Activated T-helper 1 cell treated with anti-CD3 and anti-CD28 coated beads, Interleukin-12 subunit alpha, Interleukin-12 subunit beta, Interleukin-2, Interleukin-4 antibody, amounts not matched to agents 30 ng/mL and 10 ng/mL and 1 ng/mL, durations not matched to agents 14 hours and 24 hours and 36 hours (primary cell): ENCODE measurements at places on chromosomes 2 and 18. TPM values are rescaled to one million over a fixed set of nuclear protein-coding genes. Genes with fewer than 3 reads are reported as not detected.

GRCh38 chr2:71609958-71610357 is 156.6 kb downstream of the DYSF start:
- DNase-seq: no peak
- H3K36me3 ChIP-seq: no peaks in the 10 kb centered on the region
- H3K27me3 ChIP-seq: no peaks in the 10 kb centered on the region
- H3K4me3 ChIP-seq: no peak overlapping the region
- H3K4me1 ChIP-seq: peaks cover 4% of the 10 kb centered on the region

DNA sequence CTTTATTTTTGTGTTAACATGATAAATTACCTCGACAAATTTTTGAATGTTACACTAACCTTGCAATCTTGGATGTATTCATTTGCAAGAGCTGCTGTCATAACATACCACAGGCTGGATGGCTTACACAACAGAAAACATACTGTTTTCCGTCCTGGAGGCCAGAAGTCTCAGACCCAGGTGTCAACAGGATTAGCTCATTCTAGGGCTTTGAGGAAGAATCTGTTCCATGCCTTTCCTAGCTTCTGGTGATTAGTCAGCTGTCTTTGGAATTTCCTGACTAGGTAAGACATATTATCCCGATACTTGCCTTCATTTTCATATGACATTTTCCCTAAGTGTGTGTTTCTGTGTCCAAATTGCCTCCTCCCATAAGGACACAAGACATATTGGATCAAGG is 188.6 kb upstream of the CDH19 start:
- H3K36me3 ChIP-seq: no peaks in the 10 kb centered on the region
- DNase-seq: no peak
- H3K4me1 ChIP-seq: no peaks in the 10 kb centered on the region
- no peak overlapping the region for H3K4me3 ChIP-seq
- no peaks in the 10 kb centered on the region for H3K27me3 ChIP-seq

GRCh38 chr18:68387246-68387645 is 327.7 kb downstream of the TMX3 start:
- no peak for DNase-seq
- no peak overlapping the region for H3K27ac ChIP-seq
- H3K27me3 ChIP-seq: no peaks in the 10 kb centered on the region
- H3K4me3 ChIP-seq: no peak overlapping the region
- H3K36me3 ChIP-seq: no peaks in the 10 kb centered on the region
- no peaks in the 10 kb centered on the region for H3K4me1 ChIP-seq

- H3K27ac ChIP-seq: peak overlapping the region; percentile 87
- H3K4me3 ChIP-seq: peak overlapping the region; percentile 73
- H3K36me3 ChIP-seq: peaks cover 55% of the 10 kb centered on the region
- DNase-seq: no peak
- H3K4me1 ChIP-seq: peaks cover 80% of the 10 kb centered on the region
Observed at GRCh38 chr2:230721712-230722111, 9.1 kb downstream of the CAB39 start.

DNA sequence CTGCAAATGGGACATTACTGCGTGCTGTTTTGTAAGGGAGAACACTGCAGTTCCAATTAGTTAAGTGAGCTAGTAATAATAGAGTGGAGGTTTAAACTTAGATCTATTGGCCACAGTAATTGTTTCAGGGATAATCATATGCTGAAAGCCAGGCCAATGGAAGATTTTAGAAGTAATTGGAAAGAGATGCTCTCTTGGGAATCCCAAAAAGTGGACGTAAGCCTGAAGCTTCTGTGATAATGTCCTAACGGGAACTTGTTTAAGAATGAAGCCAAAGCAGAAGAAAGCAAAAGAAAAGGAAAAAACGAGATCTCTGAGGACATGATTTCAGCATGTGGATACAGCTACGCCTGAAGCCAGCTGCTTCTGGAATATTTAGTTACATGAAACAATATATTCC is 594.6 kb downstream of the SLC4A3 start:
- no peaks in the 10 kb centered on the region for H3K4me1 ChIP-seq
- no peak for DNase-seq
- no peaks in the 10 kb centered on the region for H3K36me3 ChIP-seq
- no peak overlapping the region for H3K27ac ChIP-seq
- no peaks in the 10 kb centered on the region for H3K27me3 ChIP-seq

GRCh38 chr2:227772197-227772661 is 26.5 kb downstream of the SCYGR8 start:
- no peaks in the 10 kb centered on the region for H3K4me1 ChIP-seq
- H3K4me3 ChIP-seq: no peak overlapping the region
- no peak for DNase-seq
- H3K36me3 ChIP-seq: no peaks in the 10 kb centered on the region
- H3K27ac ChIP-seq: no peak overlapping the region

DNA sequence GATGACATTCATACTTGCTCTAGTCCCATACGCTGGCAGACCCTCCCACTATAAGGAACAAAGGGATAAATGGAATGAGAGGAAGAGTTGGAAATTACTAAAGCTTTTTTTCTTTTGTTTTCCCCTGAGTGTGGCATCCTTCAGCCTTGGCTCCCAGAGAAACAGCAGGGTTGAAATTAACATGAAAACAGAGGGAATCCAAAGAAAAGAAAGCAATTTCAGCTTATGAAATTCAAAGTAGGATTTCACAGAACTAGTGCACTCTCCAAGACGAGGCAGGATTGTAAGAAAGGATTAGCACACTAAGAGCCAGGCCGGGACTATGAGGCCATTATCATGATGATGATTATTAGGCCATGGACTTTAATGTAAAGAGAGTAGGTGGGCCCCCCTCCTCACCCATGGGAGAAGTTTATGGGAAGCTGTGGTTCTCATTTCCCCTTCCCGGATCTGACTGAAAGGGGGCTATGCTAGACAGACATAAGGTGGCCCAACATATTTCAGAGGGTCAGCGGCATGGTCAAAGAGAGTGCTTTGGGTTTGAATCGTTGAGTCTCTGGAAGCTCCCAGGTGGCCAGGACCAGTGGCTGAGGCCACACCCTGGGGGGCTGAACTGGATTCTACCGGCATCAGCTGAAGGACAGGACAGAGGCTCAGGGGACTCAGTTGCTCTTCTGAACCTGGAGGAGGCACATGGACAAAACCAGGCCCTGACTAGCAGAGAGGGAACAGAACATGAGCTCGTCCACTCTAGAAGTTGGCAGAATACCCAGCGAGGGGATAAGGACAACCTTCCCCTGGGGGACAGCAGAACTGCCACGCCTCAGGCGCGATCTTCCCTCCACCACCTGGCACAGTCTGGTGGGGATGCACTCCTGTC is 100.1 kb upstream of the ARL4C start:
- H3K4me3 ChIP-seq: no peak overlapping the region
- H3K27me3 ChIP-seq: peaks cover 3% of the 10 kb centered on the region
- no peaks in the 10 kb centered on the region for H3K4me1 ChIP-seq
- DNase-seq: no peak
- H3K27ac ChIP-seq: no peak overlapping the region
- no peaks in the 10 kb centered on the region for H3K36me3 ChIP-seq

- peaks cover 7% of the 10 kb centered on the region for H3K27me3 ChIP-seq
- H3K4me3 ChIP-seq: no peak overlapping the region
- H3K4me1 ChIP-seq: peaks cover 13% of the 10 kb centered on the region
- no peak for DNase-seq
- no peaks in the 10 kb centered on the region for H3K36me3 ChIP-seq
Observed at GRCh38 chr18:57915865-57916582, 112.9 kb upstream of the ATP8B1 start.

GRCh38 chr18:64097497-64097896 is 51.4 kb downstream of the LINC00305 start:
- no peaks in the 10 kb centered on the region for H3K27me3 ChIP-seq
- H3K4me1 ChIP-seq: no peaks in the 10 kb centered on the region
- H3K36me3 ChIP-seq: no peaks in the 10 kb centered on the region
- no peak overlapping the region for H3K4me3 ChIP-seq
- no peak overlapping the region for H3K27ac ChIP-seq

DNA sequence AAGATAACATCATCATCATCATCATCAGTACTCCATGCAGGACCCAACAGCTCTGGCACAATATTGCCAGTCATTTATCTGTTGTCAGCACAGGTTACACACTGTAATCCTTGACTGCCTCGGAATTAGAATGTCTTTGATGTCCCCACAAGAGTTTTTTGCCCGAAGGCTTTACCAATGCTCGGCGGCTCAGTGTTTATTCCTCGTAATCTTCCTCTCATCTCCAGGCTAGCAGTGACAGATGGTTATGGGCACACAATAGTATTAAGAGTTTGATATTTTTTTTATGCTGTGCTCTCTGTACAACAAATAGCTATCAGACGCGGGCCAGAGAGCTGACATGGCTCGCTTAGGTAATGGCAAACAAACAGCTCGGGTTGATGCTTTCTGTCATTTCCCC is 515.2 kb downstream of the ZEB2 start:
- H3K27ac ChIP-seq: no peak overlapping the region
- no peak overlapping the region for H3K4me3 ChIP-seq
- H3K36me3 ChIP-seq: peaks cover 3% of the 10 kb centered on the region
- no peak for DNase-seq

DNA sequence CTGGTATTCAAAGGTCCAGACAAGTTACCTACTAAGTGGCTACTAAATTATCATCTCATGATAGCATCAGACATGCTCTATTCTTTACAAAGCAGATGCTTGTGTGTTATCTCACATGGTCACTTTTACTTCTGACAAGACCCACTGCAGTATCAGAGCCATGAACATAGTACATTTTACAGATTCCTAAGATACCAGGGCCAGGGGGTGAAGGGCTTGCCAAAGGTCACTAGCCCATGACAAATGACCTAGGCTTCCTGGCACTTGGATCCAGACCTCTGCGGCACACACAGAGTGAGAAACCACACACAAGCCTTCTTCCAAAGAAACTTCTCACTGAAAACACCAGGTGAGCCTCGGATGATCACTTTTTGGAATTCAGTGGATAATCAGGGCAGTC is 446.8 kb downstream of the EIPR1 start:
- H3K27ac ChIP-seq: no peak overlapping the region
- no peaks in the 10 kb centered on the region for H3K4me1 ChIP-seq
- peaks cover 8% of the 10 kb centered on the region for H3K27me3 ChIP-seq
- DNase-seq: no peak
- no peak overlapping the region for H3K4me3 ChIP-seq

- peaks cover 45% of the 10 kb centered on the region for H3K4me1 ChIP-seq
- H3K36me3 ChIP-seq: peaks cover 4% of the 10 kb centered on the region
- no peak overlapping the region for H3K27ac ChIP-seq
- peak overlapping the region; percentile 89 for H3K4me3 ChIP-seq
- DNase-seq: no peak
Observed at GRCh38 chr2:105327690-105328089, 1.8 kb downstream of the TGFBRAP1 start.

DNA sequence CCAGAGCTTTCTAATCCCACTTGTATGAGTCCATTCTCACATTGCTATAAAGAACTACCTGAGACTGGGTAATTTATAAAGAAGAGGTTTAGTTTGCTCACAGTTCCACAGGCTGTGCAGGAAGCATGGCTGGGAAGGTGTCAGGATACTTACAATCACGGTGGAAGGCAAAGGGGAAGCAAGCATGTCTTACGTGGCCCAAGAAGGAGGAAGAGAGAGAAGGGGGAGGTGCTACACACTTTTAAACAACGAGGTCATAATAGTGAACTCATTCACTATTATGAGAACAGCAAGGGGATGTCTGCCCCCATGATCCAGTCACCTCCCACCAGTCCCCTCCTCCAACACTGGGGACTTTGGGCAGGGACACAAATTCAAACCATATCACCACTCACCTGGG is 67.8 kb downstream of the TTC32 start:
- H3K4me1 ChIP-seq: no peaks in the 10 kb centered on the region
- no peaks in the 10 kb centered on the region for H3K36me3 ChIP-seq
- peaks cover 10% of the 10 kb centered on the region for H3K27me3 ChIP-seq
- no peak overlapping the region for H3K27ac ChIP-seq

- peaks cover 21% of the 10 kb centered on the region for H3K27me3 ChIP-seq
- peak within 1 kb of the TSS; percentile 81 for H3K4me3 ChIP-seq
- H3K27ac ChIP-seq: peak within 1 kb of the TSS; percentile 8
- DNase-seq: peak; percentile 84
Observed at GRCh38 chr2:238320246-238320647, at the start of gene TRAF3IP1. TSS of gene TRAF3IP1 (plus strand) at chr2:238320518. CDS start at chr2:238320663, 145 bp downstream.

- no peaks in the 10 kb centered on the region for H3K36me3 ChIP-seq
- H3K27ac ChIP-seq: no peak overlapping the region
- H3K4me3 ChIP-seq: no peak overlapping the region
- peaks cover 35% of the 10 kb centered on the region for H3K27me3 ChIP-seq
- no peaks in the 10 kb centered on the region for H3K4me1 ChIP-seq
- no peak for DNase-seq
Observed at GRCh38 chr2:38522754-38523349, 79.9 kb downstream of the HNRNPLL start.

GRCh38 chr18:59044855-59045254 is 94.8 kb upstream of the SEC11C start:
- H3K4me3 ChIP-seq: no peak overlapping the region
- H3K4me1 ChIP-seq: no peaks in the 10 kb centered on the region
- no peaks in the 10 kb centered on the region for H3K36me3 ChIP-seq
- H3K27ac ChIP-seq: no peak overlapping the region
- peaks cover 7% of the 10 kb centered on the region for H3K27me3 ChIP-seq

- H3K27ac ChIP-seq: no peak overlapping the region
- DNase-seq: no peak
- no peak overlapping the region for H3K4me3 ChIP-seq
- H3K27me3 ChIP-seq: peaks cover 3% of the 10 kb centered on the region
- H3K4me1 ChIP-seq: no peaks in the 10 kb centered on the region
Observed at GRCh38 chr2:102826904-102827303, 65.1 kb downstream of the TMEM182 start.

GRCh38 chr2:199524689-199525574 is 67.2 kb upstream of the SATB2 start:
- no peak for DNase-seq
- H3K36me3 ChIP-seq: no peaks in the 10 kb centered on the region

DNA sequence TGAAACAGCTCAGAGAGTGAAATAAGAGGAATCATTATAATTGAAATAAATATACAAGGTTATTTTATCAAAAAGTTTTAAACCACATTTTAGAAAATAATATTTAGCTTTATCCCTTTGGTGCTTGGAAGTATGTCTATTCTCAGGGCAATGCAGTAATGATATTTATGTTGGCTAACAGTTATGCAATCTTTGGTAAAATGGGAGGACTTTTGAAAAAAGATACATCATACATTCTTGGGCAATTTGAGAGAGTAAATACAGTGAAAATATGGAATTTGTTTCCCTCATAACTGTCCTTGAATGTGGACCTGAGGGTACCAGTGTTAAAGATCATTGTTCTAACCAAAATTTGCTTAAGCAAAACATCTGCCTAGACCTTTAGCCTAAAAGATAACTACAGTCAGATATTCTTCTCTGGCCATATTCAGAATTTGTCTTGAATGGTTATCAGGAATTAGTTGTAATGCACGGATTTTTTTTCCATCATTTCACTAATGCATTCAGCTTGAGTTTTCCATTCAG is 137.2 kb downstream of the LRRTM1 start:
- no peak overlapping the region for H3K27ac ChIP-seq
- H3K27me3 ChIP-seq: no peaks in the 10 kb centered on the region
- H3K4me1 ChIP-seq: no peaks in the 10 kb centered on the region
- H3K36me3 ChIP-seq: no peaks in the 10 kb centered on the region
- no peak for DNase-seq
- H3K4me3 ChIP-seq: no peak overlapping the region

The ERBB4 gene
- total RNA-seq: not detected in 2 replicates

The KIF1A gene
- 0.66 and 0.83 TPM in 2 replicates for total RNA-seq

The MAPRE3 gene
- total RNA-seq: 3.1 and 3.7 TPM in 2 replicates

The TM4SF20 gene
- not detected in 2 replicates for total RNA-seq

The RAD51AP2 gene
- not detected in 2 replicates for total RNA-seq

The PPP4R3B gene
- 69.8 and 74.6 TPM in 2 replicates for total RNA-seq

The MYOM1 gene
- total RNA-seq: 0.22 and 1.4 TPM in 2 replicates

The COL3A1 gene
- 0.13 TPM in 1 of 2 replicates, not detected in the other for total RNA-seq

The TMEM169 gene
- total RNA-seq: 0.93 and 2.2 TPM in 2 replicates

The PTPN4 gene
- total RNA-seq: 24.5 and 28.3 TPM in 2 replicates

The UGT1A5 gene
- not detected in 2 replicates for total RNA-seq

The OTX1 gene
- 0.31 TPM in 1 of 2 replicates, not detected in the other for total RNA-seq

The DNAJC5G gene
- not detected in 2 replicates for total RNA-seq

The AKAIN1 gene
- not detected in 2 replicates for total RNA-seq
